ENCODE measurements at places on chromosomes 2 and 18. TPM values are rescaled to one million over a fixed set of nuclear protein-coding genes. Genes with fewer than 3 reads are reported as not detected.

KATNAL2 gene
- 1.8 TPM for total RNA-seq

PARD3B gene
- 13.5 TPM for total RNA-seq

IL36G gene
- not detected for total RNA-seq

CHST10 gene
- 4.3 TPM for total RNA-seq

PTPN18 gene
- 44.3 TPM for total RNA-seq

ACMSD gene
- total RNA-seq = not detected

DBI gene
- 58.8 TPM for total RNA-seq

CXCR1 gene
- 0.59 TPM for total RNA-seq

SCN7A gene
- total RNA-seq = 1.2 TPM

UGT1A1 gene
- 0.28 TPM for total RNA-seq

LRRC30 gene
- not detected for total RNA-seq

DSG4 gene
- total RNA-seq = not detected

NT5C1B gene
- total RNA-seq = not detected

DRC1 gene
- total RNA-seq = not detected

STON1 gene
- 1.2 TPM for total RNA-seq

POTEI gene
- total RNA-seq = 0.09 TPM

GALNT14 gene
- total RNA-seq = 2.6 TPM

HRH4 gene
- not detected for total RNA-seq

GAL3ST2 gene
- not detected for total RNA-seq

CHRNG gene
- not detected for total RNA-seq

ZNF385B gene
- 0.22 TPM for total RNA-seq

LPIN1 gene
- 9.5 TPM for total RNA-seq

ZNF521 gene
- total RNA-seq = 4.1 TPM

GATA6 gene
- 28.2 TPM for total RNA-seq

NAT8 gene
- total RNA-seq = not detected

CNDP1 gene
- total RNA-seq = 0.28 TPM

UPP2 gene
- not detected for total RNA-seq

PROKR1 gene
- total RNA-seq = not detected

TEKT4 gene
- total RNA-seq = 0.14 TPM

ARID5A gene
- 4.2 TPM for total RNA-seq

REG1B gene
- total RNA-seq = 7,772 TPM

SLC9A4 gene
- total RNA-seq = not detected

POTEE gene
- not detected for total RNA-seq

SCYGR8 gene
- total RNA-seq = not detected

TUBB8B gene
- not detected for total RNA-seq

KLHL41 gene
- total RNA-seq = 0.47 TPM

BMP10 gene
- not detected for total RNA-seq

OTOF gene
- not detected for total RNA-seq

OSBPL6 gene
- 1.2 TPM for total RNA-seq

C2orf81 gene
- 1.2 TPM for total RNA-seq

EML6 gene
- 2.0 TPM for total RNA-seq

TCF7L1 gene
- total RNA-seq = 1.8 TPM

Data from pancreas (tissue), 10 donors.